ENCODE measurements at places on chromosomes 4 and X. TPM values are rescaled to one million over a fixed set of nuclear protein-coding genes. Genes with fewer than 3 reads are reported as not detected.
A peak's percentile ranks its signal among the peaks of the same experiment; 100 is the strongest.

Gene ODAPH
- total RNA-seq: not detected

Gene PDCL2
- not detected for total RNA-seq

- no peak for DNase-seq
These were observed 11.1 kb downstream of the USP26 start for GRCh38 chrX:133085785-133086184.

DNA sequence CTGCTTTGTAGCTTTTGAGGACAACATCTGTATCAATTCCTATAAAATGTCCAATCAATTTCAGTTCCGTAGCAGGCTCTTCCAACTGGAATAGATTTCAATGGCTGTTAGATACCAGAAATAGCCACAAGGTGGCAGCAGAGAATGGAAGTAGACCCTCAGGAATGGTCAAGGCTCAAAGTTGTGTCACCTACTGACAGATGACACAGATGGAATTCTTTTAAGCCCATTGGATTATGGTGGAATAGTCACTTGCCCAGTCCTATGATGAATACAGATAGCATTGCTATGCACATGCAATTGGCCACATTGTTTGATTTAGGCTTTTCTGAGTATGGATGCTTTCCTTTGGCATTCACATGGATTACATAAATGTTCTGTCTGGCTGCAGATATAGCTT is 130.4 kb upstream of the RADX start:
- peak; percentile 20 for DNase-seq

DNA sequence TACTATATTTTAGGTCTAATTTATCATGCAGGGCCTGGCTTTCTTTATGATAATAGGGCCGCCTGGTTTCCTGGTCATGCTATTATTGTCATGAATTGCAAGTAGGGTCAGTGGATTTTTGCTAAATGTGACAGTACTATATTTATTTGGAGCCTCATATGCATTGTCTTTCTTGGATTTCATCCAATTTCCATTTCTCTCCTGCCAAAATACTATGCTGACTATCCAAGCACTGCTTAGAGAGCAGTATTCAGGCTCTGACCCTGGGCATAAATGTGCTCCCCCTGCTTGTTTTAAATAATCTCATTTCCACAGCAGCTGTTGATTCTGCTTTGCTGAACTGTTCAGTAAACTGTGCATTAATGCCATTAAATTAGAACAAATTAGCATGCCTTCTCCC is 269.3 kb downstream of the GPM6A start:
- no peak for DNase-seq

All from lower leg skin (tissue), 4 donors.